ENCODE measurements at places on chromosomes 1 and 21.

DNA sequence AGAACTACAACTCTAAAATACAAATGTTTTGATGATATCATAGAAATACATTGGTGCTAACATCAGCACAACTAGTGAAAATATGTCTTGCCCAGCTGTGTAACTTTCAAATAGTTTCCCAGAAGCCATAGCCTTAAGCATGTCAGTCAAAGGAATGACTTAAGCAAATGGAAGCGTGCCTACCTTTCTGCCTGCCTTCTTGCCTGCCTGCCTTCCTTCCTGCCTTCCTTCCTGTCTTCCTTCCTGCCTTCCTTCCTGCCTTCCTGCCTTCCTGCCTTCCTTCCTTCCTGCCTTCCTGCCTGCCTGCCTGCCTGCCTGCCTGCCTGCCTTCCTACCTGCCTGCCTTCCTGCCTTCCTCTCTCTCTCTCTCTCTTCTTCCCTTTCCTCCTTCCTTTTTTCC lies 104.0 kb downstream of the PBX1 start:
- no peak for DNase-seq

DNA sequence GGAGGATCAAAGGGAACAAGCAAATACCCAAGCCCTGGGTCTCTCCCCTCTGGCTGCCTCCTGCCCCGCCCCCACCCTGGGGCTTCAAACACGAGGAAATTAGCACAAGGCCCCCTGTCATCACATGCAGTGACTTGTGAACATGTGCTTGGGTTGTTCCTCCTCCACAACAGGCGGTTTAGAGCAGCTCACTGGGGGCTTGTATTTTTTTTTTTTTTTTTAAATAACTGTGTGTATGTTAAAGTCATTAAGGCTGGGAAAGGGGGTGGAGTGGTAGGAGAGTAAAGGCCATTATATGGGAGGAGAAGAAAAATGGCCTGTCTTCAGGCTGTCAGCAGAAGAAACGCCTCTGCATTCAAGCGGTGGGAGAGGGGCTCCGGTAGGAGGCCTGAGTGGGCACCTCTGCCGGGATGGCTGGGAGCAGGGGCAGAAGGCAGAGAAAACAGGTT lies 64.2 kb downstream of the PLXNA2 start:
- no peak for DNase-seq

GRCh38 chr1:3009021-3009420 lies 12.2 kb upstream of the ACTRT2 start:
- no peak for DNase-seq

DNA sequence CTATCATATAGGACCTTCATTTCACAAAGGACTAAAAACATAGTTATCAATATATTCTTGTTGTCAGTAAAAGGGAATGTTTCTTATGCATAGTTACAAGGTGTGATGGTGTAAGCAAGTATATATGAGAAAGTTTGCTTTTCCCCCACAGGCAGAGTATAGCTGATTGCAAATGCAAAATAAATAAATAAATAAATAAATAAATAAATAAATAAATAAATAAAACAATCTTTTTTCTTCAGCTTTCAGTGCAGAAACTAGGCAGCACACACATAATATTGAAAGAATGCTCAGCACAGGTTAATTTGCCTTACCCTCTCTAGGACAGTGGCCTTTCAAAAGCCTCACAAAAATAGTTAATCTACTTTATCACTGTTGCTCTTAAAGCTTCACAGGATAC lies 138.8 kb downstream of the BRINP3 start:
- DNase-seq = no peak

- DNase-seq = no peak
Measured at GRCh38 chr1:24253571-24253970, 65.6 kb upstream of the GRHL3 start.

DNA sequence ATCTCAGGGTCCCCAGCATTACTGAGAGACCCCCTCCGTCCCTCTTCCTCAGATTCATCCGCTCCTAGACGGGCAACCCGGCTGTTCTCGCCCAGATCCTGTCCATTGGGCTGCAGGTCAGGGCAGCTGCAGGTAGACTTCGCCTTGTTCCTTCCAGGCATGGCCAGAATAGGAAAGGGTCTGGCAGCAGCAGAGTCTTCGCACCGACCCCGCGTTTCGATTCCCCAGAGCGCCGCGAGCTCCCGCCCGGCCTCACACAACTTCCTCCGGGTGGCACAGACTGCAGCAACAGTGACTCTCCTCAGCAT lies 265 bp downstream of the NRDC start:
- DNase-seq = no peak

DNA sequence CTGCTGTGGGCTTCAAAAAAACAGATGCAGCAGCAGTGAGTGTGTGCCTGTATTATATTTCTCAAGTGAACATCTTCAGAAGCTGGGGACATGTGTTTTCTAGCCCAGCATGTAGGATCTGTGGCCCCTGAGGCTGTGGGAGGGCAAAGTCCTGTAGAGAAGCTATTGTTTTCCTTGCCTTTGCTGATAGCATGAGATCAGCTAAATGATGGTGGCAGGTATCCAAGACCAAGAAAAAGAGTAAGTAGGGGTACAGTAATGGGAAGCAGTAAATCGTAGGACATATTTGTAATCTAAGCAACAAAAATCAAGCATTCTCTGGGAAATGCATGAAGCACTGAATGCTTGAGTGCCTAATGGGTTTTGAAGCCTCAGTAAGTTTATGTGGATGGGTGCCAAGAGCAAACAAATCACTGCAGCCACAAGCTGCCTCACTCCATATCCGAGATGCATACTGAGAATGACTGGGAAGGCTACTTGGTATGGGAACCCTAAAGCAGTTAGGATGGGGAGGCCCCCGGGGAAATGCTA lies 98.3 kb downstream of the CD58 start:
- no peak for DNase-seq

DNA sequence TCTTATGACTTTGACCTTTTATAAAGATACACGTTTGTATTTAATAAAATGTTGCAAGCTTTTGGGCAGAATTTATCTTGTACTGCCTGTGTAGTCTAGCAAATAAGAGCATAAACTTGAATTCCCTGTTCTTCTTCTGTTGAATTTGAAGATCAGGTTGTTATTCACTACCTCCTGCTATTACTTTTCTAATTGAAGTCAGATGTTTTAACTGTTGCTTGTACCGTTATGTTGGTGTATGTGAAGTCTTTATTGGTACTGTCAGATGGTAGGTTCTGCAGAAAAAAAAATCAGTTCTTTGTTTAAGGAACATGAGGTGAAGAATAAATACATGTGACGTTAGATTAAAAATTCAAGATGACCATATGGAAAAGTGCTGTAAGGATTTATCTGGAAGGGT lies 69.1 kb downstream of the DYRK1A start:
- DNase-seq = no peak

GRCh38 chr1:100130552-100131077 lies 2.1 kb downstream of the SASS6 start:
- no peak for DNase-seq

DNA sequence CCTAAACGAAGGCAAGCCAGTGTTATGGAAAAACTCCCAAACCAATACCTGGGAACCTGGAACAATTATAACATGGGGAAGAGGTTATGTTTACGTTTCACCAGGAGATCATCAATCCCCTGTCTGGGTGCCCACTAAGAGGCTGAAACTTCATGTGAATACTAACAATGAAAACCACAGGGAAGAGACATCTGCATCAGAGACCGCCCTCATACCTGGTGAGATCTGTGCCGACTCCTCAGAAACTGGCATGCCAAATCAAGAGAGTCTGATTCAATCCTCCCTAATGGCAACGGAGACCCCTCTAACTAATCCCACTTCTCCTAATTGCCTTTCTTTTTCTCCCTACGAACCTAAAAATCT lies 163.2 kb downstream of the IER5 start:
- no peak for DNase-seq

GRCh38 chr1:212637902-212638301 lies 29.3 kb downstream of the ATF3 start:
- DNase-seq = no peak

DNA sequence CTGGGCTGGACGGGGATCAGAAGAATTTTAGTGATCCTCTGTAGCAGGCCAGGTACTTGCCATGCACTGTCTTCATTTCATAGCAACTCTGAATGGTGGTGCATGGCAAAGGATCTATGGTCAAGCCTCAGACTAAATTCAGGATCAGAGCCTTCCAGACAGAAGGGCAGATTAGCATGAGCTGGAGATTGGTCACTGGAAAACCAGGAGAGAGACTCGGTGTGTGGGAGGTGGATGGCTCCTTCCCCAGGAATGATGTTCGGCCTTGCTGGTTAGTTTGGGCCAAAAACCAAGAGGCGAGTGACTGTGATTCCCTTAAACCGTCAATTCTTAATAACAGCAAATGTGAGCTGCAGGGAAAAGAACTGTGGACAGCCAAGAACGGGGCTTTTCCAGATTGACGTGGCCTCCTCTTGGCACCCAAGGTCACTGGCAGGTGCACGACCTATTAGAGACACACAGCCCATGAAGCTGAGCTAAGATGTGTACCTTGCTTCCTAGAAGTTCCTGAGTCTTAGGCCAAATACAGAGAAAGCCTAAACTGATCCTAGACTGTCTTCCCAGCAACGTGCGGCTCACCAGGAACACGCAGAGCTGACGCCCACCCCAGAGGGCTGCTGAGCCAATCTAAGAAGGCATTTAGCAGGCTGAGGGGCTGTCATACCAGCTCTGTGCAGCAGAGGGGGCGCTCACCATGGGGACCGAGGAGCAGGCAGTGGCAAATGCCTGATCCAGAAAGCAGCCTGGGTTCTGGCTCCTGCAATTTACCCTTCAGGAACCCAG lies 18.5 kb downstream of the ALDH4A1 start:
- peak; percentile 79 for DNase-seq

GRCh38 chr1:177340601-177341067 lies 169.9 kb downstream of the BRINP2 start:
- DNase-seq = no peak

DNA sequence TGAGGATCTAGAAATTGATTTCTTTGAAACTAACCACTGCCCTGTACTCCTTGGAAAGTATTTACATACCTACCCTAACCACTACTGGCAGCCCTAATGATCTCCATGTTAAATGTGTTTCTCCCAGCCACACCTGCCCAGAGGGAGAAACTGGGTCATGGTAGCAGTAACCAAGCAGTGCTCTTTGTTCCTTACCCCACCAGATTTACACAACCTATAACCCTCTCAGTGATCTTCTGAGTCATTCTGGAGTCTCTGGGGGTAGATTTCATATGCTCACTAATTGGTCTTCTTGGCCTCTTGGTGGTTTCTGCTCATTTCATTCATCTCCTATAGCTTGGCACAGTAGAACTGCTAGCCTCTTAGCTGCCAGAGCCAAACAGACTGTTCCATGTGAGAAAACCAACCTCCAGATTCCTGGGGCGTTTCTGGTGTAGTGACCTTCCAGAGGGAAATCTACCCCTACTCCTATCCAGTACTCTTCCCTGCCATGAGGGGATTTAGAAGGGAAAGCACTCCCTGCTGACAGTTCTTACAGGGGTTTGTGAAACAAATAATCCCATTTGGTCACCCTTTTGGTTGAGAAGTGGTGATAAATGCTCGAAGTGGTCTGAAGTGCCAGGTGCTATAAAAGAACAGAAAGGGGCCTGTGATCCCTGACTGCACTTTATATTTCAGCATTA lies 36.2 kb upstream of the LRIG2 start:
- no peak for DNase-seq

GRCh38 chr1:174995916-174996315 lies 3.8 kb upstream of the CACYBP start:
- no peak for DNase-seq

DNA sequence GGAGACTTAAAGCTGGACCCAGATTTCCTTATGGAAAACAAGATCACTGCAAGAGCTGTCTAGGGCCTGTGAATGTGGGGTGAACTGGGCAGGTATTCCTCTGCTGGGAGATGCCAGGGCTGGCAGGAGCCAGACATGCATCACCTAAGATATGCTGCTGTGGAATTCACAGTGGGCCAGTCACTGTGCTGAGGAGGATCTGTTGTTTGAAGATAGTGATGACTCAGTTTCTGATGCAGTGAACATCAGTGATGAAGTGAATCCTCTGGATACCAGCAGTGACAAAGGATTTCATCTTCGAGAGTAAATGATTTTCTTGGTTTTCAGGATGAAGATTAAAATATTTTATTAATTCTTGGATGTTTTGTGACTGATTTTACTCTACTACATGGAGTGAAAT lies 29.9 kb upstream of the CAMSAP2 start:
- DNase-seq = no peak

DNA sequence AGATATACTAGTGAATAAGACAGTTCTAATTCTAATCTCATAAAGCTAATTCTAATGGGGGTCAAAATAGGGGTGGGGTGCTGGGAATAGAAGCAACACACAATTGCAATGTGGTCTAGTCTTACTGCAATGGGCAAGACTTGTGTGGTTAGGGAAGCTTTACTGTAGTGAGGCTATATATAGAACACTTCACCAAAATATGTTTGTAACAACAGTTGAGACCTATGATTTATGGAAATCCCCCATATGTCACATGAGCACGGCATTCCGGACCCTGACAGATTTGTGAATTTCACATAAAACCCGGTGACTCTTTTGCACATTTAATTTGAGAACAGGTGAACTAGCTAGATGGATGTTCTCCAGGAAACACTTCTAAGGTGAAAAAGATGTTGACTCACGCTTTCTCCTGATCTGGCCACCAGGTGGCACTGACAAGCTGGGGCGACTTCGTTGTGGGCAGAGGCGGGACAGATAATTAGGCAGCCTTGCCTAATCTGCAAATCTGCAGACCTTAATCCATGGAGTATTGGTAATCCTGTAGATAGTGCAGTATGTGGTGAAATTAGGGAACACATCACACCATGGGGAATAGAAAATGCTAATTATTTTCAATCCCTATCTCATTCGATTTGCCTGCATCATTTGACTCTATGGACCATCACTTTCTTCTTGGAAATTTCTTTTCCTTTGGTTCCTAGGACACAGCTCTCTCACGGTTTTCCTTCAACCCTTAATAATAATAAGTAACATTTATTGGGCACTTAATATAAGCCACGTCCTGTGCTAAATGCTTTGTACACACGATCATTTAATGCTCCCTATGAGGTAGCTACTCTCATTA lies 37.7 kb downstream of the KIAA0040 start:
- peak; percentile 14 for DNase-seq

- DNase-seq = no peak
Measured at GRCh38 chr1:201346337-201346939, 31.0 kb downstream of the TNNT2 start.

GRCh38 chr1:150476754-150477153 lies 10.5 kb upstream of the TARS2 start:
- no peak for DNase-seq

GRCh38 chr1:198259333-198260074 lies 102.7 kb downstream of the NEK7 start:
- DNase-seq = no peak

GRCh38 chr1:172601046-172601630 lies 57.8 kb upstream of the FASLG start:
- DNase-seq = no peak

DNA sequence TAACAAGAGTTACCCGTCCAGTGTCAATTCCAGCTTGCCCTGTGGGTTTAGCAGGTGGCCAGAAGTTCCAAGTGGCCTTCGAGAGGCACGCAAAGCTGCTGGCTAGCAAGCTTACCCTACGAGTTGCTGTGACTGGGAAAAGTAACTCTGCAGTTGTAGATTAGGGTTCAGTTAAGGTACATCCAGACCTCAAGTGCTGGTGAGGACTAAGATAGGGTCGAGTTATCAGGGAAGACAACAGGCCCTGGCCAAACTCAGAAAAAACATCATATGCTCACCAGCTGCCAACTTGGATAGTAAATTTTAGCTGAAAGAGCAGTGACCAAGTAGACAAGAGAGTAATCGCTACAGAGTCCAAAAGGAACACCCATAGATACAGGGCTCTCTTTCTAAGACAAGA lies 27.7 kb upstream of the LRRC7 start:
- DNase-seq = no peak

- DNase-seq = no peak
Measured at GRCh38 chr1:204878621-204879234, 8.1 kb downstream of the NFASC start.

- DNase-seq = no peak
Measured at GRCh38 chr1:115426231-115426771, 88.3 kb upstream of the NGF start.
